Bronchial smooth muscle cell (primary cell): ENCODE measurements at places on chromosomes 5 and 9. TPM values are rescaled to one million over a fixed set of nuclear protein-coding genes. Genes with fewer than 3 reads are reported as not detected.

The PPP2R2B gene
- total RNA-seq: under 0.01 TPM in 1 of 2 replicates, not detected in the other

The ADAMTS16 gene
- total RNA-seq: 0.16 TPM in 1 of 2 replicates, not detected in the other

The OCLN gene
- 0.26 and 0.32 TPM in 2 replicates for total RNA-seq

The TAF11L5 gene
- total RNA-seq: not detected in 2 replicates

The FAM153A gene
- total RNA-seq: not detected in 2 replicates

The SPINK6 gene
- total RNA-seq: not detected in 2 replicates
